Karpas-422 (cell line): ENCODE measurements at places on chromosomes 7 and 10. TPM values are rescaled to one million over a fixed set of nuclear protein-coding genes. Genes with fewer than 3 reads are reported as not detected.

DNA sequence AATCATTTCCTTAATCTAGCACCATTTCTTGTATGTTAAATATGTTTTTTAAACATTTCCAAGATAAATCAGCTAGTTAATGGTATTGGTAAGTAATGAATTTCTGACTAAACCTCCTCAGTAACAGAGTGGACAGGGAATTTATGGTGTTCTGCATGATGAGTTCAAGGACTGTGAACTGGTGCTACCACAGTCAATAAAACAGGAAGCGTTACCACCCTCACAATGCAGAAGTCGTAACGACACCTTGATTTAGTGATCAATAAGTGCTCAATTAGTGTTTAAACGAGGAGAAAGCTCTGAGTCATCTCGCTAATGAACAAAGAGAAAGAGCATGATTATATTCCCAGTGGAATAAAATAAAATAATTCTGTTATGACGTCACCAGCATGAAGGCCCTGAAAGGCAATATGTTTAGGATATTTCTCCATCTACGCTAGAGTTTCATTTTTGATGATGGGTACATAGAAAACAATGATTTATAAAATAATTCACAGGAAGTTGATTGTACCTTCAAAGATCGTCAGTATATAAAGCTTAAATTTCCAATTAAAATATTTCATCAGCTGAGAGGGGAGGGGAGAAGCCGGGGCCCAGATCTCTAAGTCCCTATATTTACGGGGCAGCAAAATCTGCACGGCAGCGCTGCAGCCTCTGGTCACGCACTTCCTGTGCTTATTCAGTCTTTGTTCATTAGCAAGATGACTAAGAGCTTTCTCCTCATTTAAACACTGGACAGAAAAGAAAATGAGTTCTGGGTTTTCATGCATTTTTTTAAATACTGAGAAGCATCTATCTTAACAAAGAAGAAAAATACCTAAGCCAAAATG lies 400.5 kb downstream of the PTPRN2 start:
- H3K27ac ChIP-seq, result no peak overlapping the region
- no peak for DNase-seq
- H3K36me3 ChIP-seq, result no peaks in the 10 kb centered on the region
- H3K4me3 ChIP-seq, result no peak overlapping the region
- no peaks in the 10 kb centered on the region for H3K4me1 ChIP-seq
- no peaks in the 10 kb centered on the region for H3K27me3 ChIP-seq

- H3K4me3 ChIP-seq, result no peak overlapping the region
- peak; percentile 68 for DNase-seq
- no peaks in the 10 kb centered on the region for H3K4me1 ChIP-seq
Measured at GRCh38 chr7:82044497-82045080, 274.7 kb upstream of the HGF start.

The CCNJ gene
- total RNA-seq, result 3.4 and 7.4 TPM in 2 replicates

The TOMM7 gene
- 169 and 170 TPM in 2 replicates for total RNA-seq

GRCh38 chr10:52639652-52640051 lies 132.9 kb downstream of the MBL2 start:
- no peak for DNase-seq
- H3K4me3 ChIP-seq, result no peak overlapping the region
- no peaks in the 10 kb centered on the region for H3K36me3 ChIP-seq
- no peaks in the 10 kb centered on the region for H3K4me1 ChIP-seq
- no peaks in the 10 kb centered on the region for H3K27me3 ChIP-seq

The NODAL gene
- total RNA-seq, result not detected in 2 replicates

DNA sequence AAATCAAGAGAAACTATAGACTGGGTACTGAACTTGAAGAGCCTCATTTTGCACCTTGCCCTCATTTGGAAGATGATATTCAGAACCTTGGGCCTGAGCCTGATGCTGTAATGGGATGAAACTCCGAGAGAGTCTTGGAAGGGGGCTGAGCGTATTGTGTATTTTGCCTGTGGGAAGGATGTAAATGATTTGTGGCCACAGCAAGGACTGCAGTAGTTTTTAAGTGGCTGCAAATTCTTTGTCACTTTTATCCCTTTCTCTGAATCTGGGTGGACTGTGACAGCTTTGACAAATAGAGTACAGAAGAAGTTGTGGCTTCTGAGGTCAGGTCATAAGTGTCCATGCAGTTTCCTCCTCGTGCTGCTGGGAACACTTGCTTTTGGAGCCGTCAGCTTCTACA lies 221.2 kb downstream of the ADRA2A start:
- H3K27me3 ChIP-seq, result no peaks in the 10 kb centered on the region
- DNase-seq, result no peak
- no peaks in the 10 kb centered on the region for H3K4me1 ChIP-seq
- H3K36me3 ChIP-seq, result no peaks in the 10 kb centered on the region

DNA sequence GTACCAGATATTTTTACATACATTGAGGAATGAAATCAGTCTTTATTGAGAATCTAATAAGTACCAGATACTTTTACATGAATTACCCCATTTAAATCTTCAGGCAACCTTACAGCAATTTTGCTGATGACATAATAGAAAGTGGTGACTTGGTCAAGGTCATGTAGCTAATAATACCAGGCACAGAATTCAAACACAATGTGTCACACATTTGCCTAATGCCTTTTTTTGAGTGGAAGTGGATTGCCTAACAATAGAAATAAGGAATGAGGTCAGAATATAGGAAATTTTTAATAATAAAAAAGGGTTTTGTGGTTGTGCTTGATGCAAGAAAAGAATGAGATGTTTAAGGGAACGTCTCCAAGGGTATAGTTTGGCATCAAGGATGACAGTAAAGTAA lies 466.6 kb upstream of the IGFBP3 start:
- H3K4me1 ChIP-seq, result no peaks in the 10 kb centered on the region
- H3K4me3 ChIP-seq, result no peak overlapping the region
- no peaks in the 10 kb centered on the region for H3K36me3 ChIP-seq
- no peaks in the 10 kb centered on the region; the same call in 1 of the 2 replicates for H3K27me3 ChIP-seq

- H3K27me3 ChIP-seq, result no peaks in the 10 kb centered on the region
- 0 out of 2 replicates have a peak, but pooled peaks cover 4% of the 10 kb centered on the region for H3K36me3 ChIP-seq
- H3K4me3 ChIP-seq, result no peak overlapping the region
- no peak for DNase-seq
- H3K4me1 ChIP-seq, result peaks cover 3% of the 10 kb centered on the region; the same call in 1 of the 2 replicates
- H3K27ac ChIP-seq, result no peak overlapping the region
Measured at GRCh38 chr10:103881416-103882284, 26.3 kb upstream of the SH3PXD2A start.

DNA sequence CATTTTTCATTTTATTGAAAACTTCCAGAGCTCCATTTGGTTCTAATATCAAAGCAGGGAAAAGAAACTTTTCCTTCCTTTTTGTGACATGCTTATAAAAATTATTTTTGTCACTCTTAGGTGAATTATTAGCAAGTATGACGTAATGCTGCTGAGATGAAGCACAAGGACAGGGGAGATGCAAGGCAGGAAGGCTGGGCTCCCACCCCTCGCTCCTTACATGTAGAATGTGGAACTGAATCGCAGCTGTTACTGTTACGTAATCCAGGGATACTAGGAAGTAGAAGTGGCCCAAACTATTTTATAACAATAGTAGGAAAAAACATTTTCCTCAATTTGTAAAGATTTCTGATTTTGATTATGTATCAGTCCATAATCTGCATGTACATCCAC lies 17.1 kb upstream of the GTPBP4 start:
- H3K4me3 ChIP-seq, result no peak overlapping the region
- peaks cover 8% of the 10 kb centered on the region for H3K4me1 ChIP-seq
- no peak overlapping the region for H3K27ac ChIP-seq

DNA sequence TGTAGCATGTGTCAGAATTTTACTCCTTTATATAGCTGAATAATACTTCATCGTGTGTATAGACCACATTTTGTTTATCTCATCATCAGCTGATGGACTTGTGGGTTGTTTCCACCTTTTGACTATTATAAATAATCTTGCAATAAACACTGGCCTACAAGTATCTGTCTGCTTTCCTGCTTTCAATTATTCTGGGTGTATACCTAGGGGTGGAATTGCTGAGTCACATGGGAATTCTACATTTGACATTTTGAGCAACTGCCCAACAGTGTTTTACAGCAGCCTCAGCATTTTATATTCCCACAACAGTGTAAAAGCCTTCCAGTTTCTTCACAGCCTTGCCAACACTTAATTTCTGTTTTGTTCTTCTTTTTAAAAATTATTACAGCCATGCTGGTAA lies 200.3 kb upstream of the PRSS1 start:
- H3K27me3 ChIP-seq, result no peaks in the 10 kb centered on the region
- no peaks in the 10 kb centered on the region for H3K36me3 ChIP-seq
- no peak for DNase-seq
- H3K4me3 ChIP-seq, result no peak overlapping the region
- H3K4me1 ChIP-seq, result no peaks in the 10 kb centered on the region

DNA sequence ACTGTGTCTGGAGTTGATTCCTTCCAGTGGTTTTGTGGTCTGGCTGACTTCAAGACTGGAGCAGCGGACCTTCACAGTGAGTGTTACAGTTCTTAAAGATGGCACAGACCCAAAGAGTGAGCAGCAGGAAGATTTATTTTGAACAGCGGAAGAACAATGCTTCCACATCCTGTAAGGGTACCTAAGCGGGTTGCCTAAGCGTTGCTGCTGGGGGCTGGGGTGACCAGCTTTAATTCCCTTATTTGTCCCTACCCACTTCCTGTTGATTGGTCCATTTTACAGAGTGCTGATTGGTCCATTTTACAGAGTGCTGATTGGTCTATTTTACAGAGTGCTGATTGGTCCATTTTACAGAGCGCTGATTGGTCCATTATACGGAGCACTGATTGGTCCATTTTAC lies 13.2 kb downstream of the AKR1B15 start:
- no peak overlapping the region for H3K27ac ChIP-seq
- H3K4me3 ChIP-seq, result no peak overlapping the region
- H3K4me1 ChIP-seq, result no peaks in the 10 kb centered on the region
- no peaks in the 10 kb centered on the region for H3K27me3 ChIP-seq

DNA sequence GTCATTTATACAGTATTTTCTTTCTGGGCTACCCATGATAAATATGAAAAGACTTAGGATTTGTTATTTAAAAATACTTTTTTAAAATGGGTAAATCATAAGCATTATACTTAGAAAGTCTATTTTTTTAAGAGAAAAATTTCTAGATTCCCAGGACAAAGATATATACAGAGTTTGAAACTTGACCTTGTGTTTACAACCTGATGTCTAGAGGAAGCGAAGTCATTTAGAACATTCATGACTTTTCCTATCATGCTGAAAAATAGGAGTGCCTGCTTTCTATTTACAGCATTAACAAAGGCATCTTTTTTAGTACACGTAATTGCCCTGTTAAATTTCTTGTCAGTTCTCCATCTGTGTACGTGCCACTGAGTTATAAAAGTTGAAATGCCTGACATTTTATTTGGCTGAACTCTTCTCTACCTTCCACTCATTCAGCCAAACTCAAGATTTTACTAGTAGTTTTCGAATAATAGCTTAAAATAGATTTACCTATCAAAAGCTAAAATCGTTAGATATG lies 23.0 kb downstream of the GNAT3 start:
- H3K4me1 ChIP-seq, result no peaks in the 10 kb centered on the region
- H3K36me3 ChIP-seq, result no peaks in the 10 kb centered on the region
- DNase-seq, result no peak
- no peaks in the 10 kb centered on the region for H3K27me3 ChIP-seq

The LFNG gene
- total RNA-seq, result 0.07 and 0.19 TPM in 2 replicates

- H3K27ac ChIP-seq, result no peak overlapping the region
- H3K4me1 ChIP-seq, result no peaks in the 10 kb centered on the region
- H3K27me3 ChIP-seq, result no peaks in the 10 kb centered on the region
- no peak overlapping the region for H3K4me3 ChIP-seq
- no peak for DNase-seq
- no peaks in the 10 kb centered on the region for H3K36me3 ChIP-seq
Measured at GRCh38 chr7:27122077-27122910, 8.3 kb downstream of the HOXA4 start.

DNA sequence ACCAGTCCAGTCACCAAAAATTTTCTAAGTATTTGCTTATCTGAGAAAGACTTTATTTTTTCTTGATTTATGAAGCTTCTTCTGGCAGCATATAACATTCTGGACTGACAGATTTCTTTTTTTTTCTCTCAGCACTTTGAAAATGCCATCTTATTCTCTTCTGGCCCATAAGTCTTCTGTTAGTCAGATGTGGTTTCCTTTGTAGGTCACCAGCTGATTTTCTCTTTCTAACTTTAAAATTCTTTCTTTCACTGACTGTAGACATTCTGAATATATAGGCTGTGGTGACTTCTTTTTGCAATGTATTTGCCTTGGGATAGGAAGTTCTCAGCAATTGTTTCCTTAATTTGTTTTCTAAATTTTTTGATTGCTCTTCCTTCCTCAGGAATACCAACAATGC lies 172.5 kb downstream of the CCDC7 start:
- H3K36me3 ChIP-seq, result no peaks in the 10 kb centered on the region
- H3K27ac ChIP-seq, result no peak overlapping the region
- no peak overlapping the region for H3K4me3 ChIP-seq
- no peak for DNase-seq
- H3K4me1 ChIP-seq, result no peaks in the 10 kb centered on the region
- H3K27me3 ChIP-seq, result no peaks in the 10 kb centered on the region

The CLEC5A gene
- not detected in 2 replicates for total RNA-seq

The P4HA1 gene
- total RNA-seq, result 71.2 and 107 TPM in 2 replicates

- no peak overlapping the region for H3K27ac ChIP-seq
- H3K4me1 ChIP-seq, result no peaks in the 10 kb centered on the region
- H3K27me3 ChIP-seq, result no peaks in the 10 kb centered on the region
- H3K36me3 ChIP-seq, result no peaks in the 10 kb centered on the region
- peak; percentile 89 for DNase-seq
- H3K4me3 ChIP-seq, result no peak overlapping the region
Measured at GRCh38 chr7:151315038-151315655, 26.5 kb upstream of the NUB1 start.

DNA sequence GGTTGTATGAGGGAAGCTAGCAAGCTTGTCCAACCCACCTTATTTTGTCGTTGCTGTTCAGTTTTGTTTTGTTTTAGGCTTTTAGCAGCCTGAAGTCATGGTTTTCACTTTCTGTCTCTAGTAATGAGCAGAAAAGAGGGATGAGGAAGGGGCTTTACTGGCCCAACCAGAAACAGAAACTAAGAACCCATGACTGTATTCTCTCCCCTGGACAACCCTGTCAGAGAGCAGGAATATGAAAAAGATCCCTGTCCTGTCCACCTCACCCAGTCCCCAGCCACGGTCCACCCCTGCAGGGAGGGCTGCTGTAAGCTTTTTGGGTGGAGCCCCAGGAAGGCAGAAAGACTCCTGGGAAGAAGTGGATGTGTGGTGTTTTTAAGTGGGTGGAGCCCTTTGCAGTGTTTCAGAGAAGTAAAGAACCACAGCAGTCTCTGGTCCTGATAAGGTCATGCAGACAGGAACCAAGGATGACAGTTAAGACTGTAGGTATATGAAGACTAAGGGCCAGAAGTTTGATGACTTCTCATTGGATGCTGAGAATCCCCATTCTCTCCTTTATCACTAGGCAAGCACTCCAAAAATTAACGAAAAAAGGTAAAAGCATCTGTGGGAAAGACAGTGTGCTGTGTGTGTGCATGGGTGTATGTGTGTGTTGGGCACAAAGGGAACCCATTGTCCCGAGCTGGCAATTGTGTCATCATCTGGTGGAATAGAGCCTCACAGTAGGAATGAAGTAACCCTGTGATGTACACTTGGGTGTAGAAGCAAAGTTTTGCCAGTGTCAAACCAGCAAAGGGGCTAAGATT lies 13.8 kb downstream of the MRPL32 start:
- H3K4me3 ChIP-seq, result no peak overlapping the region
- H3K36me3 ChIP-seq, result no peaks in the 10 kb centered on the region
- H3K27ac ChIP-seq, result no peak overlapping the region
- no peak for DNase-seq

GRCh38 chr10:62842983-62843382 lies 26.8 kb upstream of the EGR2 start:
- no peak overlapping the region for H3K4me3 ChIP-seq
- no peak overlapping the region for H3K27ac ChIP-seq
- no peaks in the 10 kb centered on the region for H3K4me1 ChIP-seq
- H3K27me3 ChIP-seq, result peaks cover 5% of the 10 kb centered on the region; the same call in 1 of the 2 replicates
- no peaks in the 10 kb centered on the region for H3K36me3 ChIP-seq
